Myocyte (in vitro differentiated cells): ENCODE measurements at places on chromosomes 1 and 21. TPM values are rescaled to one million over a fixed set of nuclear protein-coding genes. Genes with fewer than 3 reads are reported as not detected.

DNA sequence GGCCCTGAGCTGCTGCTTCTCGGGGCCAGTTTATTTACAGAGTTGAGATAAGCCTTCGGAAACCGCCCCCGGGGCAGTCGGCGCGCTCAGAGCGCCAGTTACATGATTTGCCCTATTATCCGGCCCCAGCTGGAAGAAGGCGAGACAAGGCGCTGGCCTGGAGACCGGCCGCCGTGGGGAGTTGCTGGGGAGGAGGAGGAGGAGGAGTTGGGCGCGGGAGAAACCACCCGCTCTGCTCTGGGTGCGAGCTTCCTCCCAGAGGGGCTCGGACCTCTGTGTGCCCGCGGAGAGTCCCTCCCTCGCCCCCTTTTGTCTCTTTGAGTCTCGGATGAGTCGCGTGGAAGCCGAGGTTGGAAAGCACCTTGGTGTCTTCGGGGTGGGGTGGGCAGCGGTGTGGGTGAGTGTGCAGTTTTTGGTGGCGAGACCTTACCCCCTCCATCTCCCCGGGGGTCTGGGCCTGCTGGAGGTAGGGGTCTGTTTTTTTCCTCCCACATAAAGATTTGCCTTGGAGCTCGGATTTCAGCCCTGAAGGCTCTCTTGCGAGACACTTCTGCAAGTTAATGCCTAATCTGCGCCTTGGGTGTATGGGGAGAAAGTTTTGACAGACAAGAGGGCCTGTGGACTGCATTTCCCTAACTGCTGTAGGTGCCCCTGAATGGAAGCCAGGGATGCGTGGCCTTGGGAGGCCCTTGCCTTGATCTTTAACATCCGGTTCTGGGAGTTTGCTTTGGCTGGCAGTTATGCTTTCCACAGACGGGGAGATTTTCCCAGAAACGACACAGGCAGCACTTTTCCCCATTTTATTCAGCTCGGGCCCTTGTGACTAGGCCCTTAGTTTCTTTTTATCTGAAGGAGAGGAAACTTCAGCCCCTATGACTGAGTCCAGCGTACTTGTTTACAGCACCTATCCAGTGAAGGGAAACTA lies 80.0 kb downstream of the NDUFS5 start:
- DNase-seq: peak; percentile 63

- DNase-seq: no peak
Observed at GRCh38 chr21:41888749-41889376, 9.7 kb upstream of the PRDM15 start.

GRCh38 chr1:109034382-109034781 lies 7.5 kb downstream of the WDR47 start:
- no peak for DNase-seq

DNA sequence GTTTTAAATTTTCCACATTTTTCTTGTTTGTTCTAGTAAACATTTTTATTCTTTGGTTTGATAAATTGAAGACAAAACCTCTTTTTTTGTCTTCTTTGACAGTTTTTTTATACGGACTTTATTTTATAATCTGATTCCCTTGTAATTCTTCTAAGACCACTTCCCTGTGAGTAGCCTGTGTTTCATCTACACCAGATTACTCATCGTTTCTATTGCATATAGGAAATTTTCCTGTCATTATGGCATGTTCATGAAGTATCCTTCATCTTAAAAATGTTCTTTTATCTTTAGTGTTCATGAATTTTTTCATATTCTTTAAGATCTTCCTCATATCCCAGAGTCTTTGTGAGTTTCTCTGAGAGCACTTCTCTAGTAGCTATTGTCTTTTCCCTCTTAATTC lies 109.8 kb downstream of the USP25 start:
- DNase-seq: no peak

The NBPF4 gene
- total RNA-seq: not detected in 2 replicates

The IL6R gene
- total RNA-seq: 1.6 and 5.4 TPM in 2 replicates

The RGS13 gene
- 0.62 and 0.68 TPM in 2 replicates for total RNA-seq

DNA sequence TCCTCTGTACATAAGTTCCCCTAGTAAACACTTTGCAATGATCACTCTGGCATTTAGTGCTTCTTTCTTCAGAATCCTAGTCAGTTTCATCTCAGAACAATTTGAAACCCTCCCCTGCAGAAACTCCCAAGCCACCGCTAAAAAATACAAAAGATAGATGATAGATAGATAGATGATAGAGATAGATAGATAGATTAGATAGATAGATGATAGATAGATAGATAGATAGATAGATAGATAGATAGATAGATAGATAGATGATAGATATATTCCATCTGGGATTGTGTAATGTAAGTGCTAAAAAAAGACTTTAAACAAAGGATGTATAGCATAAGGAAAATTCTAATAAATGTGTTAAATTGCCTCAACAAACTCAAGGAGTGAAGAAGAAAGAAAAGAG lies 212.6 kb upstream of the POGK start:
- DNase-seq: no peak

GRCh38 chr1:168801032-168801745 lies 72.2 kb upstream of the DPT start:
- no peak for DNase-seq

The CD5L gene
- not detected in 2 replicates for total RNA-seq

GRCh38 chr1:56070601-56071000 lies 508.8 kb downstream of the PLPP3 start:
- DNase-seq: peak; percentile 24

The ABCA4 gene
- 0.08 and 0.52 TPM in 2 replicates for total RNA-seq

DNA sequence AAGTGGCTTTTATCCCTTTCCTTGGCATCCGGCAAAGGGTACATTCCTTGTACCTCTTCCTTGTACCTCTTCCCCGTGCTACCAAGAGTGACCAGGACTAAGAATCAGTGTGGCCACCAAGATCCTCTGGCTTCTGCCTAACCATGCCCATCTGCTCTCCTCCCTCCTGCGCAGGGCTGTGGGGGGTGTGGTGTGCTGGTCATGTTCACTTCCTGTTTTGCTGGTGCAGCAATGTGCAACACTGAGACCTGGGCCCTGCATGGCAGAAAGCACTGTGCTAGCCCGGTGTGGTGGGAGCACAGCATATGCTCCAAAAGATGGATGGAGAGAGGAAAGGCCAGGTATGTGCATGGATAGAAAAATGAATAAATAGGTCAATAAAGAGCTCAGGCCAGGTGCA lies 33.3 kb upstream of the TENT5C start:
- no peak for DNase-seq

The LORICRIN gene
- not detected in 2 replicates for total RNA-seq

The CFHR3 gene
- 0.21 TPM in 1 of 2 replicates, not detected in the other for total RNA-seq

DNA sequence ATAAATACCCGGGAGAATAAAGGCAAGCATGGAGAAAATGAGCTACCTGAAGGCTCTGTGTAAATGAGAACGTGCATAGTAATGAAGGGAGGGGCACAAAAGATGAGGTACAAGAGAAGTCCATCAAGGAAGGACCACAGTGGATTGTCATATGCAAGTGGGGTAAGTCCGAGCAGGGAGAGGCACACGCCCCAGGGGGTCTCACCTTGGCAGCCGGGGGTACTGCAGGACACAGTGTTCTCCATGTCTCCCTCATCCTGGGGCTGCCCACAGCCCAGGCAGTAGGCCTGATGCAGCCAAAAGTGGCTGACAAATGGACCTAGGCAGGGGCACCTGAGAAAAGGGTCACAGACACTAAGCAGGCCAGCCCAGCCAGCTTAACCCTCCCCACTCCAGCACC lies 10.0 kb downstream of the DCST2 start:
- no peak for DNase-seq

GRCh38 chr1:66728021-66728420 lies 24.2 kb upstream of the DYNLT5 start:
- DNase-seq: no peak

DNA sequence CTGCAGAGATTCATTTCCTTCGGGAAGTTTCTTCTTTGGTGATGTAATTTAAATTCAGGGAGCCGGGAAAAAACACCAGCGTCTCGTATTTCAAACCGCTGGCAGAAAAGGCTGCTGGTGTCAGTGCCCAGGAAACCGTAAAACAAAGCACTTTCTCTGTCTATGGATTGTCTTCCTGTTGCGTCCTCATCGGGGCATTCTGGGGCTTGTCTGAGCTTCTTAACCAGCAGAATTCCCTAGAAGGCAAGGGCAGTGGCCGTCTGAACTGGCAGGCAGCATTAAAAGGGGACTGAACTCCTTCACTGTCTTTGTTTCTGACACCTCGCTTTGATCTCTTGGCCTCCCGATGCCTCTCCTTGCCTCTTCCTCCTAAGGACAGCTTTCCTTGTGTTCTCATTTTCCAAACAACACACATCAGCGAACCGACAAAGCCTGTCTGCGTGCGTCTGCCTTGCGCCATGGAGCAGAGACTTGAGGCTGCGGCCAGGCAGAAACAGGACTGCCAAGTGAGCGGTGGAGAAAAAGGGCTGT lies 391.6 kb upstream of the VAMP3 start:
- DNase-seq: peak; percentile 76

GRCh38 chr1:12142891-12143630 lies 23.7 kb upstream of the TNFRSF1B start:
- DNase-seq: no peak
